ENCODE measurements at places on chromosomes 7 and 10. TPM values are rescaled to one million over a fixed set of nuclear protein-coding genes. Genes with fewer than 3 reads are reported as not detected.

GRCh38 chr7:31595390-31595789, 81.5 kb downstream of the ITPRID1 start:
- H3K4me3 ChIP-seq, result no peak overlapping the region
- H3K27me3 ChIP-seq, result no peaks in the 10 kb centered on the region
- no peak for DNase-seq
- H3K27ac ChIP-seq, result no peak overlapping the region
- no peaks in the 10 kb centered on the region for H3K4me1 ChIP-seq
- no peaks in the 10 kb centered on the region for H3K36me3 ChIP-seq

- no peak for DNase-seq
- H3K36me3 ChIP-seq, result no peaks in the 10 kb centered on the region
- no peaks in the 10 kb centered on the region for H3K4me1 ChIP-seq
- H3K27ac ChIP-seq, result no peak overlapping the region
Observed at GRCh38 chr7:108415821-108416536, 40.3 kb downstream of the NRCAM start.

- peak overlapping the region; percentile 27 for H3K27ac ChIP-seq
- no peak for DNase-seq
- H3K4me3 ChIP-seq, result peak overlapping the region; percentile 26
- no peaks in the 10 kb centered on the region for H3K27me3 ChIP-seq
- H3K36me3 ChIP-seq, result no peaks in the 10 kb centered on the region
Observed at GRCh38 chr7:51033727-51034520, 251.2 kb upstream of the GRB10 start.

GRCh38 chr10:25867321-25867720, 66.7 kb upstream of the MYO3A start:
- no peak for DNase-seq
- no peak overlapping the region for H3K27ac ChIP-seq
- H3K4me1 ChIP-seq, result no peaks in the 10 kb centered on the region
- no peaks in the 10 kb centered on the region for H3K27me3 ChIP-seq
- H3K36me3 ChIP-seq, result no peaks in the 10 kb centered on the region

GRCh38 chr10:79179957-79180309, 111.2 kb downstream of the ZMIZ1 start:
- DNase-seq, result no peak
- H3K27me3 ChIP-seq, result no peaks in the 10 kb centered on the region
- H3K27ac ChIP-seq, result no peak overlapping the region
- peaks cover 45% of the 10 kb centered on the region for H3K4me1 ChIP-seq

DNA sequence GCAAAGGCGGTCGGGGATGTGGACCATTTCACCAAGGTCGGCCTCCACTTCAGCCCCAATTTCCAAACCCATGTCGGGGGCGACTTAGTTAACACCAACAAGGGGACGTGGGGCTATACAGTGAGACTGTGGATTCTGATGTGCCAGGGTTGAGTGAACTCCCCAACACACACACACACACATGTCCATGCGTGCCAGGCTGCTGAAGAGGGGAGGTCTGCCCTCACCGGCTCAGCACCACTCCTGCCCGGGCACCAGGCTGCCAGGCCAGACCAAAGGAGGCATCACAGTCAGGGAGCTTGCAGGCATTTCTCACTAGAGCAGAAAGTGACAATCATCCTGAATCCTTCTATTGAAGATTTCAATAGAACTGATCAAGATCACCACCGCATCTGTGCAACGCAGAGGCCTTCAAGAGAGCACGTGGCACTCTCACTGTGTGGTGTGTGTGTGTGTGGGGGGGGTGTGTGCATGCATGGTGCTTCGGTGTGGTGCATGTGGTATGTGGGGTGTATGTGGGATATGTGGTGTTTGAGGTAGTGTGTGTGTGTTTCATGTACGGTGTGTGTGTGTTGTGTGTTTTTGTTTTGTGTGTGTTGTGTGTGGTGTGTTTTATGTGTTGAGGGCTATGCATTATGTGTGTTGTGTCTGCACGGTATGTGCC, 403.5 kb upstream of the RNF32 start:
- no peak for DNase-seq
- no peaks in the 10 kb centered on the region for H3K27me3 ChIP-seq
- no peak overlapping the region for H3K4me3 ChIP-seq
- no peak overlapping the region for H3K27ac ChIP-seq
- no peaks in the 10 kb centered on the region for H3K4me1 ChIP-seq

GRCh38 chr7:128830231-128831177, at the start of gene FLNC:
FLNC (plus strand) TSS chr7:128830406; CDS start chr7:128830638, 232 bp downstream.
- peak within 1 kb of the TSS; percentile 71 for H3K4me3 ChIP-seq
- H3K36me3 ChIP-seq, result no peaks in the 10 kb centered on the region
- peaks cover 54% of the 10 kb centered on the region for H3K4me1 ChIP-seq
- H3K27ac ChIP-seq, result peak within 1 kb of the TSS; percentile 97
- no peaks in the 10 kb centered on the region for H3K27me3 ChIP-seq

Gene CREB5
- 49.1 TPM for total RNA-seq

Gene AGBL3
- 0.54 TPM for total RNA-seq

Gene TMEM140
- total RNA-seq, result 20.6 TPM

Gene LIPJ
- 0.27 TPM for total RNA-seq

All from thoracic aorta (tissue), 2 donors.